Stimulated activated CD8-positive, alpha-beta memory T cell treated with anti-CD3 and anti-CD28 coated beads, Interleukin-15, amount 100 ng/mL, for 4 hours (primary cell): ENCODE measurements at places on chromosomes 7 and 10.

GRCh38 chr10:75493464-75493863, 62.0 kb downstream of the LRMDA start:
- no peak for DNase-seq

DNA sequence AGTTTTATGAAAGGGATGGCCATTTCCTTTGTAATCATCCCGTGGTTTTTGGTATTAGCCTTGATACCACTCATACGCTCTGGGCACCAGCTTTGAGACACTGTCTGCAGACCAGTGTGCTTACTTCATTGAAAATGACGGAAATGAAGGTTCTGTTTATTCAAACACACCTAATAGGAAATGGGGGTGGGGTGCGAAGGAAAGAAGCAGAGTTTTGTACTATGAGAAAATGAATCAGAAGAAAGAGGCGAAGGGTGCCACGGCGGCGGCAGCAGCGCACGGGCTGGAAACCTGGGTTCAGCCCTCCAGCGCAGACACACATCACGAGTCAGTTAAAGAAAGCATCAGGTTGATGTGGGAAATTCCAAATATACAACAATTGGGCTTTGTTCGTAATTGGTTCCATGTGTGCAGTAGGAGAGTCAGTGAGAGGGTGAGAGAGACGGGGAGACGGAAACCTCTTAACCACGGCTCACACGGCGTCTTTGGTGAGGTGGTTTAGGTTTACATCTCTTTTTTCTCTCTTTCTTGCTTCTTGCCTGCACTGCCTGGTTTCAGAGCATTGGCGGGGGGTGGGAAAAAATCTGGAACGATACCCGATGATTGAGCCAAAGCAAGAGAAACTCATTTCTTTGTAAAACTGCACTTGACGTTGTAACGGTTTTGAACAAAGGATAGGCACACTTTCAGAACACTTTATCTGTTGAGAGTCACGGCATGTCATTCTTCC, 321.2 kb downstream of the FRMD4A start:
- peak; percentile 68 for DNase-seq

GRCh38 chr7:23234569-23235296, 11.8 kb upstream of the GPNMB start:
- no peak for DNase-seq

DNA sequence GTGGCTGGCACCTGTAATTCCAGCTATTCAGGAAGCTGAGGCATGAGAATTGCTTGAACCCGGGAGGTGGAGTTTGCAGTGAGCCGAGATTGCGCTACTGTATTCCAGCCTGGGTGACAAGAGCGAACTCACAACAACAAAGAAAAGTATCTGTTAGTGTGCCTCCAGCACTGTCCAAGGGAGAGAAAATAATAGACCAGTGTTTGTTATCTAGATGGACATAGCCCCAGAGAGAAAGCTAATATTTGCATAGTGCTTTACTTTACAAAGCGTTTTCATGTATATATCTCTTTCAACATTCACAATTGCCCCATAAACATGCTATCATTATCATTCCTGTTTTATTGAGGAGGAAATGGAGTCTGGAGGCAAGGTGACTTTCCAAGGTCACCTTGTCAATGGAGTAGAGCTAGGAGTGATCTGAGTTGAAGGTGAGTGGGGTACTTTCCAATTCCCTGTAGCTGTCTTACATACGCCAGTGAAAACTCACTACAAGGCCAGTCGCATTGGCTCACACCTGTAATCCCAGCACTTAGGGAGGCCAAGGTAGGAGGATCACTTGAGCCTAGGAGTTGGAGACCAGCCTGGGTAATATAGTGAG, 49.7 kb upstream of the KIF5B start:
- no peak for DNase-seq

DNA sequence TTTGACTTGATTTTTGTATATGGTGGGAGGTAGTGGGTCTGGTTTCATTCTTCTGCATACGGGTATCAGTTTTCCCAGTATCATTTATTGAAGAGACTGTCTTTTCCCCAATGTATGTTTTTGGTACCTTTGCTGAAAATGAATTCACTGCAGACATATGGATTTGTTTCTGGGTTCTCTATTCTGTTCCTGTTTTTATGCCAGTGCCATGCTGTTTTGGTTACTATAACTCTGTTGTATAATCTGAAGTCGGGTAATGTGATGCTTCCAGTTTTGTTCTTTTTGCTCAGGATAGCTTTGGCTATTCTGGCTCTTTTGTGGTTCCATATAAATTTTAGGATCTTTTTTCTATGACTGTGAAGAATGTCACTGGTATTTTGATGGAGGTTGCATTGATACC, 836 bp downstream of the ECD start:
- no peak for DNase-seq

GRCh38 chr10:34434119-34434594, 380.9 kb downstream of the PARD3 start:
- no peak for DNase-seq

GRCh38 chr10:125812128-125812750, 10.8 kb downstream of the UROS start:
- no peak for DNase-seq

- DNase-seq = no peak
Measured at GRCh38 chr7:74214816-74215630, 5.2 kb downstream of the LAT2 start.

GRCh38 chr7:650339-651031, 76.0 kb upstream of the DNAAF5 start:
- DNase-seq = no peak

- no peak for DNase-seq
Measured at GRCh38 chr7:106012935-106013439, 49.9 kb downstream of the CDHR3 start.

DNA sequence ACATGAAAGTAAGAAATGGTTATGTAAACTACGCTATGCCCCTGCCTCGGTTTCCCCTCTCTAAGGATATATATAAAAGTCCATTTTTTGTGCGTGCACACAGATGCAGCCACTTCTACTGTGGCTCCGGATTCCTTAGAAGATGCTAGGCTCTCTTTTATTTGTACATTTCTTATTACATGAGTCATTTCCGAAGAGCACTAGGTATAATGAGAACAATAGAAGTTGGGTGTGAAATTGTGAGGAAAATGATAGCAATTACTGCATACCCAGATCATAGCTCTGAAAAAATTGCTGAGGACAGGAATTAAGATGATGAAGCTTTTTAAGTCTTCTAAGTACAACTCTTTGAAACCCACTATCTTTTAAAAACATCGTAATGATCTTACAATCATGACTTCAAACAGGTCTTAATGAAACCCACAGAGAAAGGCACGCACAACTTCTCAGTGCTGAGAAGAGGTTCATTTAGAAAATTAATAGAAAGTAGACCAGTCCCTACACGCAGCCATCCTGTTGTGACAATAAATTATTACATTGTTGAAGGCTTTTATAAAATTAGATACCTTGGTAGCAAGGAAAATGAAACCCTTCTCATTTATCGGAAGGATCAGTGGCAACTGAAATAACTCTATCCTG, 96.2 kb upstream of the FGFR2 start:
- DNase-seq = no peak

DNA sequence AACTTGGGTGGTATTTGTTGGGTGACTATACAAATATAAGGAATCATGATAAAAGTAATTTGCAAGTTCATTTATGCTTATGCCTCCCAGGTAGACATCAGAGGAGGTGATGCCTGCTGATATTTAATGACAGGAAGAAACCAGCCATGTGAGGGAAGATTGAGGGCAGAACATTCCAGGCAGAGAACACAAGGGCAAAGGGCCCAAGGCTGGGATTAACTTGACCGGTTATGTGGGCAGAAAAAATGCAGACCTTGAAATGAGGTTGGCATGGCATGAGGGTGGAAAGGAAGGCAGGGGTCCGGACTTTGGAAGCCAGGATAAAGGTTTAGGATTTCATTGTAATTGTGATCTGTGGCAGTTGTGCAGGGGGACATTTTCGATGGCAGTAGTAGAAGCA, 68.0 kb upstream of the MTPN start:
- no peak for DNase-seq
